A172 (cell line): ENCODE measurements at places on chromosomes 3 and 15.

GRCh38 chr15:76337059-76337695 is 604 bp downstream of the ISL2 start:
- peak; percentile 45 for DNase-seq

DNA sequence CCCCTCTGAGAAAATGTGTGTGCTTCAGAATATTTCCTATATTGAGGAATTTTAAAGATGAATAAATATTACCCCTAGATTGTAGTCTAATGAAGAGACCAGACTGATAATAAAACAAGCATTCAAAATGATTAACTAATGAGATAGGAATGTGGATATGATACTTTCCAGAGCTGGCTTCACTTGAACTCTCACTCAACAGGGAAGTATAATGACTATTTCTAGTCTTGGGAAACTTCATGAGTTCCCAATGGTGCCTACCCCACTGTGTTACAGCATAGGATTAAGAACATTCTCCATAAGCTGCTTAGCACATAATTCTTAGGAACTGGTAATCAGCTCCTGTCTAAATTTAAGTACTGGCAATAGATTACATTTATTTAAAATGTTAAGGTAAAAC is 261.5 kb upstream of the ZNF385D start:
- DNase-seq: no peak

- peak; percentile 41 for DNase-seq
Observed at GRCh38 chr3:54123776-54124196, 1.4 kb downstream of the CACNA2D3 start.

DNA sequence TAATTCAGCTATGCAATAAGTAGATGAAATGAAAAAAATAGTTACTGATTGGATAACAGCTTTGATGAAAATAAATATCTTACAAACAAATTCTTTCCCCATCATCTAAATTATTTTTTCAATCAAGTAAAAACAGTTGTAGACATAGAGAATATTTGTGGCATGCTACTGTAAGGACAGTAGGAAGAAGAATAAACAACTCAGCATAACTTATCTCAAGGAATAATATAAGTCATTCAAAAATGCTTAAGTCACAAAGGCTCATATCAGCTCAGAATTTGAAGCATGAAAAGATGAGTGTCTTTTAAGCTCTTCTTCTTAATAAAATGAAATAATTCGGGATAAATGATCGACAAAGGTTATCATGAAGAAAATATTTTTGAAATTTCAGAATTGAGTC is 1029.0 kb downstream of the ROBO1 start:
- no peak for DNase-seq

GRCh38 chr3:122864498-122864897 is 69.6 kb downstream of the SLC49A4 start:
- no peak for DNase-seq

- DNase-seq: no peak
Observed at GRCh38 chr3:42216302-42216701, 49.7 kb downstream of the CCK start.

DNA sequence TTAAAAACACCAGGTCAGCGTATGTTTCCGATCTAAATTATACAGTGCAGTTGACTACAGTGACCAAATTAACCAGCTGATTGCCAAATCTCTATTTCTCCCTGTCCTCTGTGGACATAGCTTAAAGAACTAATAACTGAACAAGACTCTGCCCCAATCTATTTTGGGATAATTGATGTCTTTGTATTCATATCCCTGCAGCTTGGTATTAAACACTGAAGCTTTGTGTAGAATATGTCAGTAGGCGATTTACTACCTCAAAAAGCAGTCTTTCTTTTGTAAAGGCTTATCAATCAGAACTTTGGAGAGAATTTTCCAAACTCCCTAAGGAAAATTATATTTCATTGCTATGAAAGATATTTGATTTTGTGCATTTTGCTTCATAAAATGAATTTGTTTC is 258.2 kb downstream of the SOX2 start:
- no peak for DNase-seq

DNA sequence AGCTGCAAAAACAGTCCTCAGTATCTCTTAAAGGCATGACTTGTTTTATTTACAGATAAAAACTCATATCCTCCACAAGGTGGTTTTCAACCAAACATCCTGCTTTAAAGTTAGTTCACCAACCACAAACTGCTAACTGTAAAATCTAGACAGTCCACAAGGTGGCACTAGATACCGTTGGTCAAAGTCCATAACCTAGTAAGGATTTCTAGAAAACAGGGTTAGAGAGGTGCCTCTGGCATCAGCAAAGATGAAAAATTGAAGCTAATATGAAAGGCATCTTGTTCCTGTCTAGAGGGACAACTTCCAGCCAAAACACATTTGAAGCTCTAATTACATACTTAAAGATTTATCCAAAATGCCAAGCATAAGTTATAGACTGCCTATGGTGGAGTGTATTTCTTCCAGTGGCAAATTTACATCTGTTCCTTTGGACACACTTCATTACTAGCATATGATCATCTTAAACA is 56.0 kb downstream of the ZMAT3 start:
- peak; percentile 91 for DNase-seq

DNA sequence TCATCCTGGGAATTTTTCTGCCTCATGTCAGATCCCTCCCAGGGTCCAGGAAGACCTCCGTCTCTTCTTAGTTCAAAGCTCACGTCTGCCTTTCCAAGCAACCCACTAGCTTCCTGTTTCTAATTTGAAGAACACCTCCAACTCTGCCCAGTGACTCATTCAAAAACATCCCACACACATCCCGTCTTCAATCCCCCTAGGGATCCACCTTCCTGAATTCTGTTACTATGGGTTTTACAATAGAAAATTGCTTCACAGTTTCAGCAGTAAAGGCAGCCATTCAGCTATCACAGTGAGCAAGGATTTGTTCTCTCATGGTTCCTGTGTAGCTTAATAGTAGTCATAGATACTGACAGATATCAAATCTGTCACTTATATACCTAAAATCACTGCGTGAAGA is 308.3 kb upstream of the CCDC54 start:
- DNase-seq: peak; percentile 67

DNA sequence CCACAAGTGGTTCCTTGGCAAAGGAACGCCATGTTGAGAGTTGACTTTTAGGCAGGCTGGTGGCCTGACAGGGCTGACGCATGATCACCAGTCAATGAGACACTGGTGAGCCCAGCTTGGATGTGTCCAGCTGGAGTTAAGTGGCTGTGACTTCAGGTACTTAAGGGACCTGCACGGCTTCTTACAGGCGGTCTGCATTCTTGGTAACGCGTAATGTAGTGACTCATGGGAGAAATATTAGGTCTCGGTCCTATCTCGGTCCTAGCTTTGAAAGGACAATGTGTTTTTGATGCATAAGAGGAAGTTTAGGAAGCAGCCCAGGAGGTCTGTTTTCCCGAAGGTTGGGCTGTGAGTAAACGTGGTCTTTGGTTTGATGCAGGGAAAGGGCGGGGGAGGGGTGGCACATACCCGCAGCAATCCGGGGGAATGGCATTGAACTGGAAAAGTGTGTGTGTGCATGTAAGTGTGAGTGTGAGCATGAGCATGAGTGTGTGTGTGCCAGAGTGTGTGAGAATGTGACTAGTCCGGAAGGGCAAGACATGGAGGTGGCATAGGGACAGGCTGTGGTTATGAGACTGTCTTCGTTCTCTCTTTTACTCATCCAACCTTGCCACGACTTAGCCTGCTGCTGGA is 55.3 kb downstream of the FAM43A start:
- DNase-seq: peak; percentile 97

- no peak for DNase-seq
Observed at GRCh38 chr3:14811684-14812083, 7.1 kb upstream of the FGD5 start.

DNA sequence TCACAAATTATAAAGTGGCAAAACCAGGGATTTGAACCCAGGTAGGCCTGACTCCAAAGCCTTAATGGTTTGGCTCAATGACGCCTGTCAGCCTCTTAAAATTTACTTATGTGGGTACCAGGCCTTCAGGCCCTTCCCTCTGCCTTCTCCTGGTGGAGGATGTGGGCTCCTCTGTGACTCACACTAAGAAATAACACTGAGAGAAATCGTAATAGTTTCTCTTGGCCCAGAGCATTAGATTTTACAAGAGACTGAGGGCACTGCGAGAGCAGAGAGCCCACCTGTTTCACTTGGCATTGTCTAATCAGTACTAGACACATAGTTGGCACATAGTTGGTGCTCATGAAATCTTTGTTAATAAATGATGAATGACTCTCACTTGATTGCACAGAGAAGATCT is 505.2 kb downstream of the SHQ1 start:
- peak; percentile 46 for DNase-seq
